AG08395 (cell line): ENCODE measurements at places on chromosomes 3 and 15.

DNA sequence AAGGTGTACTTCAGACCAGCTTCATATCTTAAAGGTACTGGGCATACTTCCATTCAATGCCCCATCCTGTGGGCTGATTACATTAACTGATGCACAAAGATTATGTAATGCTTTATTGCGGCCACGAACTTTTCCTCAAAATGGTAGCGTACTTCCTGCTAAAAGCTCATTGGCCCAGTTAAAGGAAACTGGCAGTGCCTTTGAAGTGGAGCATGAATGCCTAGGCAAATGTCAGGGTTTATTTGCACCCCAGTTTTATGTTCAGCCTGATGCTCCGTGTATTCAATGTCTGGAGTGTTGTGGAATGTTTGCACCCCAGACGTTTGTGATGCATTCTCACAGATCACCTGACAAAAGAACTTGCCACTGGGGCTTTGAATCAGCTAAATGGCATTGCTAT is 3.4 kb downstream of the SKIL start:
- DNase-seq = no peak

- no peak for DNase-seq
These were observed 55.8 kb downstream of the LSM3 start for GRCh38 chr3:14234251-14235002.

- DNase-seq = no peak
These were observed 72.9 kb upstream of the SLC6A1 start for GRCh38 chr3:10919636-10920035.

DNA sequence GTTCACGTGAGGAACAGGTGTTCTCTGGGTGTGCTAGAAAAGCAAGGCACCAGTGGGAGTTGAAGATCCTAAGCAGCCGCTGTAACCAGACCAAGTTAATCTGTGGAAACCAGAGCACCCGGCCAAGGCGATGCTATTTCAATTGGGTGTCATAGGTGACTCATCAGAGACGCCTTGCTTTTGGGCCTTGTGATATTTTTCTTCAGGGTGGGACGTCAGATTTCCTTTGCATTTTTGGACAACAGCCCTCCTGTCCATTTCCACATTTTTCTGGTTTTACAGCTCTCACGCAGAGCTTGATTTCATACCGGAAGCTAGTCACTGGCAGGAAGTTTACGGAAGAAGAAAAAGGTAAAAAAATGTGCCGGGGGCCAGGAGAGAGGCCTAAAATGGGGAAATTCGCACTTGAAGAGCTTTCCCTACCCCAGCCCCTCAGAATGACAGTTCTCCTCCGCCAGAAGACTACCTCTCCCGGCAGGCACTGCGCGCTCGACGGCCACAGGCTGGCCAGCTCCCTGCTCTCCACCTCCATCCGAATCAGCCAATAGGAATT is 471 bp upstream of the KBTBD8 start:
- peak; percentile 99 for DNase-seq

GRCh38 chr15:85646538-85647091 is 148.1 kb downstream of the KLHL25 start:
- DNase-seq = peak; percentile 50

DNA sequence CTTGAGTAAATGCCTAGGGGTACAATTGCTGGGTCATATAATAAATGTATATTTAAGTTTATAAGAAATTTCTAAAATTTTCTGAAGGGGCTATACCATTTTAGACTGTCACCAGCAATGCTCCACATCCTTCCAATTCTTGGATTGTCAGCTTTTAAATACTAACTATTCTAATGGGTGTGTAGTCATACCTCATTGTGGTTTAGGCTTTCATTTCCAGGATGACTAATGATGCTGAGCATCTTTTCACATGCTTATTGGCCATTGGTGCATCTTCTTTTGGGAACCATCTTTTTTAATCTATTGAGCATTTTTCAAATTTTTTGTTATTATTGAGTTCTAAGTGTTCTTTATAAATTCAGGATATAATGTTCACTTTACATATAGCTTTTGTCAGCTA is 52.5 kb upstream of the CORO2B start:
- peak; percentile 71 for DNase-seq

- no peak for DNase-seq
These were observed 3.8 kb downstream of the NCEH1 start for GRCh38 chr3:172707030-172707429.

DNA sequence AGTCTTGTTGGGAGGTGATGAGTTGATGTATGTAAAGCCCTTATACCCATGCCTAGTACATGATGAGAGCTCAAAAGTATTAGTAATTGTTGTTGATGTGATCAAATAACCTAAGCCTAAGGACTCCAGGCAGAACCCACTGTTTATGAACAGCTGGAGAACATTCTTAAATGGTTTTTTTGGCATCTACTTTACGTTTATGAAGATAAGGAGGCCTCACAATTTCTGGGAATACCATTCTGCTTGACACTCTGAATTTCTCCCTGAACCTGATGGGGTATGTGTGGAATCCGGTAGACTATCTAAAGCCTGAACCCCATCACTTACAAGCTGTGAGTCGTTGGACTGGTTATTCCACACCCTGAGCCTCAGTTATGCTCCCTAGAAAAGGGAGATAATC is 244.6 kb upstream of the WNT5A start:
- no peak for DNase-seq

DNA sequence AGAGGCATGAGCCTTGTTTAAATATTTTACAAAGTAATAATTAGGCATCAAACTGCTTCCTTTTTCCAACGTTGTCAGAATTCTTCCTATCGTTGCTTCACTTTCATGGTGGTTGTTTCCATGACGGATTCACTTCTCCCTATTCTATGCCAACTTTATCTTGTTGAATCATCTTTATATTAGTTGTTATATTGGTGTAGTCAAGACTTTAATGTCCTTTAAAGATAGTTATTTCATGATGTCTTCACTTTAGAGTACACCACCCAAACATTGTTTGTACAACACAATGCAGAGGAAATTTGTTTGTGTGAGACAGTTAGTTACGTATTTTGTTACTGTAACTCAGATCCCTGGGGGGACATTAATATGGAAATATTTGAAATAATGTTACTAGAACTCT is 61.9 kb downstream of the CRYBG3 start:
- no peak for DNase-seq

GRCh38 chr3:12073106-12073505 is 68.9 kb downstream of the SYN2 start:
- DNase-seq = no peak

DNA sequence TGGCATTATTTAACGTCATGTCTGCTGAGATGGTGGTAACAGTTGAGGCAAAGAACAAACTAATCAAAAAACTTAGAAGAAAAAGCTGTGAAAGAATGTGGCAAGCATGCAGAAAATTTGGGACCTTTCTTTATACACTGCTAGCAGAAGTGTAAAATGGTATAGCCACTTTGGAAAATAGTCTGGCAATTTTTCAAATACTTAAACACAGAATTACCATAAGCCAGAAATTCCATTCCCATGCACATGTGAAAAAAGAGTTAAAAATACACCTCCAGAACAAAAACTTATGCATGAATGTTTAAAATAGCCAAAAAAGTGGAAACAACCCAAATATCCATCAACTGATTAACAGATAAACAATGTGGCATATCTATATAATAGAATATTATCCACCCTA is 613.3 kb downstream of the TBL1XR1 start:
- DNase-seq = no peak

DNA sequence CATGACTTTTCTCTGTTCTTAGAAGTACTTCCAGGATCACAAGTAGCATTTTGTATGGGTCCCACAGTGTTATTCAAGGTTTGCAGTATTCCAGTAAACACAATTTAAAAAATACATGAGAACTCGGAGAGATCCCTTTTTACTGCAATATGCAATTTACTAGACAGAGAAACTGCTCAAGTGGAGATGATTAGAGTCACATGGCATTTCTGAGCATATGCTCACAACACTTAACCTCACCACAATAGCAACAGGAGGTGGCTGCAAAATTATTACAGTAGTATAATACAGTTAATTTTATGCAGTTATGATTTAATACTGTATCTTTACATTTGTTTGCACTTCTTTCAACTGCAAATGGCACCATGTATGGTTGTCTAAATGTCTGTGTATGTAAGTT is 87.5 kb downstream of the PIK3CB start:
- DNase-seq = no peak

DNA sequence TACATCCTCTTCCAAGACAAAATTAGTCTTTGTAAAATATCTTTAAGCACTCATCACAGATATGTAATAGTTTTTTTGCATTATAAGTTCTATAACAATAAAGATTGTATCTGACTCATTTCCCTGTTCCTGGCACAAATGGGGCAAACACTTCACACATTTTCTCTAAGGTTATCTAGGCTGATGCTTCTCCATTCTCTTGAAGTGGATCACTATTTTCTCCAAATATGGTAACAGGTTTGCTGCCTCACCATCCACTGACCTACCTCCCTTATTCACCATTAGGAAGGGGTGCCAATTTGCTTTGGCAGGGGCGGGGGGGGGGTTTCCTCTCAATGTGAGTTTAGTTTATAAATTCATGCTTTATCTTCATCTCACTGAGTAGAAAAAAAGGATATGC is 767.7 kb upstream of the LMCD1 start:
- DNase-seq = no peak

GRCh38 chr3:8578282-8578681 is 66.3 kb downstream of the SSUH2 start:
- no peak for DNase-seq

GRCh38 chr3:47381317-47382157 is 716 bp downstream of the PTPN23 start:
- peak; percentile 93 for DNase-seq

GRCh38 chr3:23710555-23710954 is 95.2 kb upstream of the UBE2E1 start:
- DNase-seq = peak; percentile 80

GRCh38 chr3:112605285-112605684 is 35.7 kb downstream of the CCDC80 start:
- peak; percentile 54 for DNase-seq

DNA sequence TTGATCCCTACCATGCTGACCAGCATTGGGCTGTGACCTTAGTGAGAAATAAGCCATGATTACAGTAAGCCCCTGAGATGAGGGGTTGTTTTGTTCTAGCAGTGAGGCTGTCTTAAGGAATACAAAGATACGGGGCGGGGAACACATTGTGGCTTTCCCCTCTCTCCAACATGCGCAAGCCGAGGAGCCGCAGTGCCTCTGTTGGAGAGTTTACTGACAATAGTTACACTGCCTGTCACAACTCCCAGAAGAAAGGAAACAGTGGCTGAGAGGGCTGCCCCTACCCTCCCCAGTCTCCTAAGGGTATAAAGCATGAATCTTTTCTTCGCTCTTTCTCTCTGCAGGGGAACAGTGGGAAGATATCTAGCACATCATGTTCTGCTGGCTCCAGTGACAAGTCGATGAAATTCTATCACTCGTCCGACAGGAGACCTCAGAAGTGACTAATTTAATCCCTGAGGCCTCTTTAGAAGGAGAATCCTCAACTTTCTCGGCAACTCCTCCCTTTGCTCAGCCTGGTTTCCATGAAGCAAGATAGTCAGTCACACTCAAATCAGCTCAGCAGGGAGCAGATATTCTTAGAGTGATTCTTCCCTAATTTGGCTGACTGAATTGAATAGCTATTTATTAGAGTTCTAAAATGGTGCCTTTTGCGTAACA is 409.0 kb upstream of the PROK2 start:
- no peak for DNase-seq

- DNase-seq = no peak
These were observed 229.5 kb downstream of the TUSC7 start for GRCh38 chr3:116939091-116939490.

- no peak for DNase-seq
These were observed 274.1 kb downstream of the SHQ1 start for GRCh38 chr3:72574144-72574543.

DNA sequence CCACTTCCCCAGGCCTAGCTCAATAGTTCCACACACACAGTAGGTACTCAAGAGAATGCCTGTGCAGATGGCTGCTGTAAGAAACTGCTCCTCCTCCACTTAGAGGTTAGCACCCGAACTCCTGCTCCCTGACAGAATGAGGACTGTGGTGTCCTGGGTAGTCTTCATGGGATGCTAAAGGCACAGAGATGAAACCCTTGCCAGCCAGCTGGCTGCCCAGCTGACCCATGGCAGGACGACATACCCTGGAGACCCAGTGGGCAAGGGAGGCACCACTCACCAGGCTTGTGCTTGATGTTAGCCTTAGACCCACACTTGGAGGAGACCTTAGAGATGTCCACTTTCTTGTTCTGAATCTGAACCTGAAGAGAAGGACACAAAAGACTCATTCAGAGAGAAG is 54.2 kb downstream of the DHX30 start:
- DNase-seq = no peak

DNA sequence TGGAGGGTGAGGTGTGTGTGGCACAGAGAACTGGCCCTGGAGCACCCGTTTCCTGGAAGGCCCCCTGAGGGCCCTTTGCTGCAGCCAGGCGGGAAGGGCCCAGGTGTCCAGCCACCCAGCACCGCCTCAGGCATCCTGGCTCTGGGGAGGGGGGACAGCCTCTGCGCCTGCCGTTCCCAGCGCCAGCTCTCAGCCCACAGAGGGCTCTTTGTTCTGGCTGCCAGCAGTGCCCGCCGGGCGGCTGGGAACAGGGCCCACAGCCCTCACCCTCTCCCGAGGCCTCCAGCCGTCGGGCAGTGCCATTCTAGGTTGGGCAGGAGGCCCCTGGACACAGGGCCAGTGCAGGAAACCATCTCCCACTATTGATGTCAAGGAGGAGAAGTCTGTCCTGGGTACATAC is 8.3 kb downstream of the SLC38A3 start:
- no peak for DNase-seq

- DNase-seq = no peak
These were observed 116.4 kb downstream of the PDCD6IP start for GRCh38 chr3:33914731-33915379.

DNA sequence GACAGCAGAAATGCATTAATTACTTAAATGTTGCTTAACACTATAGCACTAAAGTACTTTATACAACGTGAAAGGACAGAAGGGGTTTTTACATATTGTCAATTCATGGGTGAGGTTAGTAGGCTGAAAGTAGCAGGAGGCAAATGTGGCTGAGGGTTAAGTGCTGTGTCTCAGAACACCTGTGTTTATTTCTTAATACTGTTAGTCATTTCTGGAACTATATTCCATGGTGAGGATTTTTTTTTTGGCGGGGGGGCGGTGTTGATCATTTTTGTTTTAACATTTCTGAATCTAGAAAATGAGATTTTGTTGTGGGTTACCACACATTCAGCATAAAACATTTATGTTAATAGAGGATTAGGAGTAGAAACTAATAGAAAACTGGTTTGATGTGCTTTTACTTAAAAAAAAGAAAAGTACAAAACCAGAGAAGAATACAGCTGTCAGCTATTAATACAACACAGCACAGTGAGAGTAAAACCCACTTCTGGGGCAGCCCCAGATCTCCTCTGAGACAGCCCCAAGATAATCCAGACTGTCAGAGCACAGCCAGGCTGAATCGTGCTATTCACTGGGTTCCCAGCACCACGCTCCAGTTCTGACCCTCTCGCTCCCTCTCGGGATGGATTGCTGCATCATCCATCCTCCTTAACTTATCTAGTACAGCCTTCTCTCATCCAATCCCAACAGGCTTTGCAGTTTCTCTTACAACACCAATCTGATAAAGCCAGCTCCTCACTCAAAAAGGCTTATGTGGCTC is 307.7 kb downstream of the TUSC7 start:
- DNase-seq = no peak
